ENCODE measurements at places on chromosomes 16 and 17. TPM values are rescaled to one million over a fixed set of nuclear protein-coding genes. Genes with fewer than 3 reads are reported as not detected.

Gene RNF227
- 5.2 TPM for polyA plus RNA-seq

- H3K27ac ChIP-seq = no peak overlapping the region
- H3K36me3 ChIP-seq = no peaks in the 10 kb centered on the region
- no peak overlapping the region for H3K4me3 ChIP-seq
- no peaks in the 10 kb centered on the region for H3K4me1 ChIP-seq
Observed at GRCh38 chr17:21537302-21537701, 155.0 kb upstream of the KCNJ18 start.

GRCh38 chr17:28570716-28571360 lies 486 bp downstream of the PIGS start:
- no peaks in the 10 kb centered on the region for H3K27me3 ChIP-seq
- H3K4me3 ChIP-seq = peak overlapping the region; percentile 92
- no peak for DNase-seq
- no peaks in the 10 kb centered on the region for H3K36me3 ChIP-seq

DNA sequence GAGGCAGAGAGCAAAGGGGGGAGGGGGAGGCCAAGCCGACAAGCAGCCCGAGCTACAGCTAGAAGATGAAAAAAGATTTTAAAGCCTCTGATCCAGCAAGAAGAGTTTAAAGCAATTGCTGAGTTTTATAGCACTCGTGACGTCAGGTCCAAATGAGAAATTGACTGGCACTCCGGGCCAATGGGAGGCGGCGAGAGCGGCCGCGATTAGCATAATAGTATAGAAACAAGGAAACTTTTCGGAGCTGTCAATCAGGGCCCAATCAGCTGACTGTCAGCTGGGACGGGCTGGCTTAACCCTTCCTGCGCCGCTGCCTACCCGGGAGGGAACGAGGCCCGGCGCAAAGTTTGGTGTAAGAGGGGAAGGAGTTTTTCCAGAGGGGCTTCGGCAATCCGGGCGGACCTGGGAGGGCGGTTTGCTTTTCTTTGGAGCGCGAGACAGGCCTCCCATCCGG lies at the start of gene MAF:
Gene MAF (minus strand): TSS at position 100 of the 454 bp plus-strand sequence. CDS start 835 bp downstream, outside the sequence.
- H3K27ac ChIP-seq = peak within 1 kb of the TSS; percentile 71
- peaks cover 12% of the 10 kb centered on the region for H3K4me1 ChIP-seq
- DNase-seq = peak; percentile 79
- no peaks in the 10 kb centered on the region for H3K36me3 ChIP-seq

Gene TMEM92
- 22.6 TPM for polyA plus RNA-seq

- no peak for DNase-seq
- no peak overlapping the region for H3K4me3 ChIP-seq
- H3K27ac ChIP-seq = no peak overlapping the region
- peaks cover 20% of the 10 kb centered on the region for H3K4me1 ChIP-seq
- H3K36me3 ChIP-seq = no peaks in the 10 kb centered on the region
Observed at GRCh38 chr16:86899757-86900156, 321.4 kb downstream of the FOXL1 start.
